NCI-H2107 (cell line): ENCODE measurements at places on chromosomes 13 and 19.

GRCh38 chr19:18879579-18880373, 16.2 kb downstream of the CERS1 start:
- DNase-seq: no peak

DNA sequence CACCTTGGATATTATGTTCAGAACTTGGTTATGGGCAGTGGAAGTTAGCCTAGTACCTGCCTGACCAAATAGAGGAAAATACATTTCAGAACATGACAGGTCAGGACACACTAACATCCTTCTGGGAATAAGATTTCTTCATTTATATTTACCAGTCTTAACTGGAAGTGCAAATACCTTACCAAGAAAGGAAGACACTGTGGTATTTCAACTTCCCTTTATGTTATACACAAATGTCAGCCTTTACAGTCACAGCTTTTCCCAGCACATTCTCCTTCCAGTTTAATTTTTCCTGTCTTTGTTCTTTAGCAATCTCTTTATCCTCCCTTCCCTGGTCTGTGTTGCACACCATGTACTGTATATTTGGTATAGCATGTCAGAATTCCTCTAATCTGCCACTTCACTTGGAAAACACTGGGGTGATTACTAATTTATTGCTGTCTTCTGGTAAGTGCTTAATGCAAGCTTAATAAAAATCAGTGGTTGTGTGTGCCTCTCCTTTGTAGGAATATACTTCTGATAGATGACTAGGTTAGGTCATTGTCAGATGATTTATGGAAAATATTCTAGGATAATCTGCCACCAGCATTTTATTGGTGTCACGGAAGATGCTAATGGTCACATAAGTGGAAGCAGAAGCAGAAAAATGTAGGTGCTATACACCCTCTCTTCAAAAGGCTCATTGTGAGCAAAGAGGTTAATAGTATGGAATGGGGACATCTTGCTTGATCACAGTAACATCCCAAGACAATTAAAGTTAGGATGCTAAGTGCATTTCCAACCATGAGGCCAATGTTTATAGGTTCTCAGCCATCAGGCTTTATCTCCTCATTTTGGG, 124.3 kb upstream of the STARD13 start:
- DNase-seq: no peak

DNA sequence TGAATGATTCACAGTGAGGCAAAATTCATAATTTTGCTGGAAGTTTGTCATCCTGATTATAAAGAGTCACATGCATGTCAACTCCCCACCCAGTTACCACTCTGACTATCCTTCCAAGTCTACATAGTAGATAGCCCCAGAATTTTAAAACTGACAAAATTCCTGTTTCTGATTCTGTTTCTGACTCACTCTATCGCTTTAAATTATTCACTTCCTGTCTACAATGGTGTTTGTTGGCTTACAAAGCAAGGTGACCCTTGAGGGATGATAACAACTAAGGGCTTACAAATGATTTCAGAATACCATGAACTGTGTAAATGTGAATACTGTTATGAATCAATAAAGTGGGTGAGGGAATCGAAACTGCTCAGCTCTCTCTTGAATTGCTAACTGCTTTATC, 98.7 kb upstream of the KL start:
- no peak for DNase-seq

DNA sequence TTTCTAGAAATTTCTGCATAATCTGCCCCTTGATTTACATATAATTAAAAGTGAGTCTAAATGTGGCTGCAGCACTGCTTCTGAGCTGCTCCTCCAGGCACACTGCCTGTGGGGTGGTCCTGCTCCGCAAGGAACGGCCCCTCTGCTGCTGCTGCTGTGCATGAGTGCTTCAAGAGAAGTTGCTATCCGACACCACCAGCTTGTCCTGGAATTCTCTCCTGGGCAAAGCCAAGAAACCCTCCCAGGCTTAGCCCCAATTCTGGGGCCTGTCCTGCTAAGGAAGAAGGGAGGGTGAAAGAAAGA, 7.5 kb upstream of the PDCD5 start:
- DNase-seq: no peak

GRCh38 chr13:91236921-91237320, 110.6 kb upstream of the MIR17HG start:
- DNase-seq: no peak

- no peak for DNase-seq
Observed at GRCh38 chr13:75417656-75418055, 64.3 kb downstream of the TBC1D4 start.

DNA sequence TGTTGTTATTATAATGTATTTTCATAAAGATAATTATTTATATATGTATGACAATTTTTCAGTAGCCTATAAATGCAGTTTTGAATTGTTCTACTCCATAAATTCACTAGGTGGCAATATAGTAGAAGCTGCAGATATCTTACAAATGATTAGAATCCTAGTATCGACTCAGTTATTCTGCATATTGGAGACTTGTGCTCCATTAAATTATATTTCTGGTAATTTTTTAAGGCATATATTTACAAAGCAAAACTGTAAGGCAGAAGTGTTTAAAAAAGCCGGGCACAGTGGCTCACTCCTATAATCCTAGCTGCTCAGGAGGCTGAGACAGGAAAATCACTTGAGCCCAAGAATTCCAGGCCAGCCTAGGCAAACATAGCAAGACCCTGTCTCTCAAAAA, 58.7 kb downstream of the DPY19L3 start:
- DNase-seq: no peak

- no peak for DNase-seq
Observed at GRCh38 chr19:12117201-12117970, 22.8 kb downstream of the ZNF20 start.

- DNase-seq: no peak
Observed at GRCh38 chr13:95745752-95746151, 68.8 kb downstream of the DNAJC3 start.

GRCh38 chr13:36820222-36820621, 1.2 kb downstream of the RFXAP start:
- no peak for DNase-seq

GRCh38 chr19:57348136-57348535, 2.9 kb upstream of the ZNF304 start:
- DNase-seq: no peak

GRCh38 chr19:46373491-46374359, 26.8 kb downstream of the PPP5C start:
- peak; percentile 92 for DNase-seq

GRCh38 chr13:106686163-106686562, 118.2 kb upstream of the ARGLU1 start:
- DNase-seq: no peak

- no peak for DNase-seq
Observed at GRCh38 chr13:91184244-91184926, 163.1 kb upstream of the MIR17HG start.

- no peak for DNase-seq
Observed at GRCh38 chr13:48505597-48506091, 27.2 kb downstream of the RCBTB2 start.

DNA sequence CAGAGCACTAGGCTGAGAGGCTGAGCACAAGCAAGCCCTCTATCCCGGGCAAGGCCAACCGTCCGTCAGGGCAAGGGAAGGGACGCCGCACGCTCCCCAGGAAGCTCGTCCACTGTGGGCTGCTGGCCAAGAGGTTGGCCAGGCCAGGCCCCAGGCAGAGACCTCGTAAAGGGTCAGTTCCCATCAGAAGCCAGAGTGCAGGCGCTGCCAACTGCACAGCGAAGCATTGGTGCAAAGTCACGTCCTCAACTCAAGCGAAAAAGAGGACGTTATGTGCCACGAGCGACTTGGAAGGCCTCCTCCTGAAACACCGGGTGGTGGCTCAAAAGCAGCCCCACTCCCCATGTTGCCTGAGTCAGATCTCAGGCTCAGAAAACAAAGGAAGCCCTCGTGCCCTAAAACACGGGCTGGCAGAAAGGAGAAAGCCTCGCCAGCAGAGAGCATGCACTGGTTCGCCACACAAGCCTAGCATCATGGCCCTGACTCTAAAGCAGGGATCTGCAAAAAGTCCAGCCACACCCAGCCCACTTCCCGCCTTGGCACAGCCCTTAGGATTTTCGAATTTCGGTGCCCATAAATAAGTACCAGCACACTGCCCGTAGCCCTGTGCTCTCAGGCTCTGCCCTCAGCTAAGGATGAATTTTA, 4.7 kb downstream of the AKAP8 start:
- no peak for DNase-seq

GRCh38 chr13:63693696-63694095, 2278.0 kb upstream of the PCDH20 start:
- no peak for DNase-seq

- no peak for DNase-seq
Observed at GRCh38 chr19:50478901-50479715, 2.5 kb upstream of the GARIN5A start.

GRCh38 chr19:51971624-51972023, 15.0 kb downstream of the ZNF350 start:
- no peak for DNase-seq

GRCh38 chr13:20424949-20425348, 100.7 kb downstream of the CRYL1 start:
- no peak for DNase-seq

DNA sequence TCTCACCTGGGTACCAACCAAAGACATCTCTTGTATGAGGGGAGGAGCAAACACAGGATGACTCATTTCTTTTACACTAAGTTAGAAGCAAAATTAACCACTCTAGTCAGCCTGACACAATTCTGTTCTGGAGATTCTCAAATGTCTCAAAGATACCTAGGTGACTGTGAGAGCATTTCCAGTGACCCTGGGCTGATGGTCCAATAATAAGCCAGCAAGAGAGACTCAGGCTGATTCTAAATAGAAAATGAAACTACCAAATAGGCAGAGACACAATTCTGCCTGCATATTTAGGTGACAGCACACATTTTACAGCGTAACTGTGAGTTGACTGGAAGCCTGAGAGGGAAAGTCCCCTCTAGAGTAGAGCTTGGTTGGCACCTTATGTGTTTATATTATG, 16.3 kb downstream of the ZNF91 start:
- DNase-seq: no peak

- no peak for DNase-seq
Observed at GRCh38 chr13:29164116-29164515, 344.0 kb downstream of the MTUS2 start.

- DNase-seq: no peak
Observed at GRCh38 chr19:18487576-18488402, 34.1 kb downstream of the ELL start.

DNA sequence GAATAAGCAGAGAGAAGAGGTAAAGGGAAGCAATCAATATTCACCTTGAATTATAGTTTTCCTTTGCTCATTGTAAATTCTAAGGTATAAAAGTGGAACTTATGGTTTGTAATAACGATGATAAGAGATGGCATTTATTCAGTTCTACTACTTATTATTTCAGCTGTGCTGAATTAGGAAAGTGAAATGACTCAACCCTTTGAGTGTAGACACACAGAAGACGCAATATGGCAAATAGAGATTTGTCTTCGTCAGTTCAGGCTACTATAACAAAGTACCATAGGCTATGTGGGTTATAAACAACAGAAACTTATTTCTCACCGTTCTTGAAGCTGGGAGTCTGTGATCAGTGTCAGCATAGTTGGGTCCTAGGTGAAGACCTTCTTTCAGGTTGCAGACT, 713.0 kb upstream of the PCDH9 start:
- no peak for DNase-seq

DNA sequence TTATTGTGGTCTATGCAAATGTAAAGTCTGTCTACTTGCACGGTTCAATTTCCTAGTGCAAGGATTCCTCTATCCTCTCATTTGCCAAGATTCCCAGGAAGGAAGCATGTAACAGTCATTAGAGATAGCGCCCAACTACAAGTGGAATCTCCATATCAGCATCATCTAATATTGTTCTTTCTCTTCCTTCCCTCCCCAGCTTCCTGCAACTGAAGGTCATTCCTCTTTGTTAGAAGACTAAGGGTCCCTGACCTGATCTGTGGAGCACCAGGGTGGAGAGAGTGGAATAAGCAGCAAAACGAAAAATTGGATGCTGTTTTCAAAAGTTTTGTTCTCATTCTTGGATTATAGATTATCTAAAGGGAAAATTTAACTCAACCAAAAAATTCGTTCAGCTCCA, 714.0 kb downstream of the DIAPH3 start:
- no peak for DNase-seq

- no peak for DNase-seq
Observed at GRCh38 chr19:27751044-27751391, 1461.9 kb downstream of the UQCRFS1 start.

DNA sequence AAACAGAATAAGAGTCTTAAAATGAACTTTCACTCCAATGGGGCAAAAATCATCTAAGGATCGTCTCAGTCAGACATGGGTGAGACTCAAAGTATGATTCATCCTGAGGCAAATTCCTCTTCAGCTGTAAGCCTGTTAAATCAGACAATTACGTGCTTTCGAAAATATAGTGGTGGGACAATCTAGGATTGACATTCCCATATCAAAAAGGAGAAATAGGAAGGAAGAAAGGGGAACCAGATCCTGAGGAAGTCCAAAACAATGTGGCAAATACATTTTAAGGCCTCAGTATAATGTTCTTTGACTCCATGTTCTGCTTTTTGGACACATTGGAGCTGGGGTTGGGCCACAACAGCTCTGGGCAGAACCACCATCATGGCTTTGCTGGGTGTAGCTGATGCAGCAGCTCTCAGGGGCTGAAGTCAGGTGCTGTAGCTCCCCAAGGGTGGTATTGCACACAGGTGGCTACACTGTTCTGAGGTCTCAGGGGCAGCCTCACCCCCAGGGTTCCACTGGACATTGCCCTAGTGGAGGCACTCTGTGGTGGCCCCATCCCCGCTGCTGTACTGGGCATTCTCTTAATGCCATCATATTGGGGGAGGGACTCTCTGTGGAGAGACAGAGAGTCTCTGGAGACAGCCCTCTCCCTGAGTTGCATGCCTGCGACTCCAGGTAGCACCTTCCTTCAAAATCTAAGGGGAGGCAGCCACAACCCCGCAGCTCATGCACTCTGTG, 5.7 kb upstream of the FPR3 start:
- DNase-seq: no peak

GRCh38 chr19:46133101-46133627, 8.7 kb upstream of the IGFL3 start:
- DNase-seq: peak; percentile 15

GRCh38 chr19:18975011-18975410, 34.0 kb upstream of the HOMER3 start:
- DNase-seq: no peak

- DNase-seq: no peak
Observed at GRCh38 chr13:77372275-77372674, 45.4 kb upstream of the MYCBP2 start.

GRCh38 chr19:15923702-15924101, 10.6 kb downstream of the CYP4F11 start:
- DNase-seq: no peak

DNA sequence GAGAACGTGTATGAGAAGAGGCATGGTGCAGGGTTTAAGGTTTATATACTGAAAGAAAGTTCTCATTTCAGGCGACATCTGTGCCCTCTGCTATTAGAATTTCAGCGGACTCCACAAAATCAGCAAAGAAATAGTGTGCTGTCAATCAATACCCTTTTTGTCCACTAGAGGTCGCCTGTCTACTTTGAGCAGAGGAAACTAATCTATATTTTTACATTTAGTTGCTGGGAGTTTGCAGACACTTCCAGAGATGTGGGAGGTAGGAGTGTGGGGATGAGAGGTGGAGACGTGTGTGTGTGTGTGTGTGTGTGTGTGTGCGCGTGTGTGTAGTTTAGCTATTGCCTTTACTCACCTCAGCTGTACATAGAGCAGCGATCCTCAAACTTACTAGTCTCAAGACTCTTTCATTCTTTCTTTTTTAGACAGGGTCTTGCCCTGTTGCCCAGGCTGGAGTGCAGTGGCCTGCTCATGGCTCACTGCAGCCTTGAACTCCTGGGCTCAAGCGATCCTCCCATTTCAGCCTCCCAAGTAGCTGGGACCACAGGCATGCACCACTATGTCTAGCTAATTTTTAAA, 9.7 kb downstream of the INAFM1 start:
- DNase-seq: no peak
